ENCODE measurements at places on chromosomes 3 and 15.

DNA sequence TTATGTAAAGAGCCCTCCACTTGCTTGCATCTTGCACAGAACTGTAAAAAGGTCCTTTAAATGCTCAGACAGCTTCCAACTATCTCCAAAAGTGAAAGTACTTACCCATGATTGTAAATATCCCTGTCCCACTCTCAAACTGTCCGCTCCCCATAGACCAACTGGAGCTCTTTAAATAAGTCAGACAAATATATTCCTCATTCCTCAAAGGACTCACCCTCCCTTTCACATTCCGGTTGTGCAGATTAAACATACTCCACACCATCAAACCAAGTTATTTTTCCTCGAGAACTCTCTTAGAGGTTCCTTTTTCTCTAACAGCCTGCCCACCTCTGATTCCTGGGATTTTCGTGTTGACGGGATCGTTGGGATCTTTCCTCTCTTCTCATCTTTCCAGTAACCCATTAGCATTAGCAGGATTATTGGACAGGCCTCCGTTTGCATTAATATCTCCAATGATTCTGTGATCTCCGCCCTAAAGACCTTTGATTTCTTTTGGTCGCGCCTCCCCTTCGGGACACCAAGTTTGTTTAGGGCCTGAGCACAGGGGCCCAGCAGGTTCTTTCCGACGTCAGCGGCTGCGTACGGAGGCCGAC lies 763 bp downstream of the GOLGB1 start:
- no peak for DNase-seq

- no peak for DNase-seq
Observed at GRCh38 chr3:159487304-159487703, 501.3 kb upstream of the IL12A start.

- DNase-seq, result no peak
Observed at GRCh38 chr3:57093971-57094535, 33.6 kb downstream of the SPATA12 start.

GRCh38 chr3:101020351-101021015 lies 27.3 kb upstream of the ABI3BP start:
- DNase-seq, result no peak

DNA sequence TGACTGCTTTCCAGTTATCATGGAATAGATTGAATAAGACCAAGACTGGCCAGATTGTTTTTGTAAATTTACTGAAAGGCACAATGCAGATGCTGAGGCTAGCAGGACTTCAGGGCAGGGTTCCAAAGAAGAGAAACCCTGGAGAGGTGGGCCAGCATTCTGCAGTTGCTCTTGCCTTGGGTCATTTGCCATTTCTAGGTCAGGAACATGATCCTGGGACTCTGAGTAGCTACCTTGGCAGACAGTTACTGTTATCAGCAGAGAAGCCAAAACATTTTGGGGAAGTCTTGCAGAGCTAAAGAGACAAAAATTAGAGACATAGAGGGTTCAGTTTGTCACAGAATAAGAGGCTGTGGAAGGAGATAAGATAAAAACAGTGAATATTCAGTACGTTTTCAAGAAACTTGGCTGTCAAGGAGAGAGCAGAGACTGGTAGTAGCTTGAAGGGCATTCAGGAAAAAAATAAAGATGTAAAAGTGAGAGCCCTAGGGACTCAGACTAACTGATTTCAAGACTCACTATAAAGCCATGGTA lies 46.8 kb upstream of the MYRIP start:
- DNase-seq, result no peak

GRCh38 chr15:35966781-35967180 lies 420.8 kb upstream of the DPH6 start:
- no peak for DNase-seq

DNA sequence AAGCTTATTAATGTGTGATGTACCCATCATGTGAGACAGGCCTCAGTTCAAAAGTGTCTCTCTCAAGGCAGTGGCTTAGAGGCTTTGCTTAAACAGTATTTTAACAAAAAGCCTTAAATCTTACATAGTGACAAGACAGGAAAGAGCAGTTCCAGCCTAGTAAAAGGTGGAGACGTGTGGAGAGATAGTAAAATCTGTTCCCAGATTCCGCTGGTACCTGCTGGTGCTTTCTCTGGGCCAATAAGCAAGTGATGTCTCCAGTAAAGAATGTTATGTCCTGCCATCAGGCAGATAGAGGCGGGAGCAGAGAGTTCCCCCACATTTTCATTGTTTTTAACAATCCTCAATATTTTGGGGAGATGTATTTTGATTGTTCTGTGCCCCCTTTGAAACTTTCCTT lies 135.0 kb downstream of the VPS8 start:
- DNase-seq, result no peak

DNA sequence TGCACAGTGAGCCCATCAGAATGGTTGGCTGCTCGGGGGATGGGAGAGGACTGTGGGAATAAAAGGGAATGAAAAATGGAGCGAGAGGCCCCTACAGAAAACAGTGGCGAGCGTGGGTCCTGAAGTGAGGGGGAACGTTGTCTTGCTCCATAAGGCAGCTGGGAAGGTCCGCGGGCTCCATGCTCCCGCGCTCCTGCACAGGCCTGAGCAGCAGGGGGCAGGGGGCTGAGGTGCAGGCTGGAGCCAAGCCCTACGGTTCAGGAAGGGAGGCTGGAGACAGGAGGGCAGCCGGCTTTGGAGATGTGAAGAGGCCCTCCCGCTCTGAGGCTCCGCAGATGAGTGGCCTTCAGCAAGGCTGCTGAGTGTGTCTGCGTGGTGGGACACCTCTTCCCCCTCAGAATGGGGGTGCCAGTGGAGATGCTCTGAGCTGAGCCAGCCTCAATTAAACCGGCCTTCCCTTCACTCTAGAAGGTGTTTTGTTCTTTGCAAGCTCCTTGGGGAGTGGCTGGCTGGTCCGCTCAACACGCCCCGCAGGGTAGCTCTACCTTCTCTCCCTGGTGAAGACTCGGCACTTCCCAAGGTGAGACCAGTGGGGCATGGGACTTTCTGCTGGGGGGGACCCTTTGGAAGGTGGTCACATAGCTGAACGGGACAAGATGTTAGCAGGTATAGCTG lies 208.0 kb downstream of the XXYLT1 start:
- no peak for DNase-seq

GRCh38 chr15:31476866-31477265 lies 150.2 kb downstream of the KLF13 start:
- no peak for DNase-seq

DNA sequence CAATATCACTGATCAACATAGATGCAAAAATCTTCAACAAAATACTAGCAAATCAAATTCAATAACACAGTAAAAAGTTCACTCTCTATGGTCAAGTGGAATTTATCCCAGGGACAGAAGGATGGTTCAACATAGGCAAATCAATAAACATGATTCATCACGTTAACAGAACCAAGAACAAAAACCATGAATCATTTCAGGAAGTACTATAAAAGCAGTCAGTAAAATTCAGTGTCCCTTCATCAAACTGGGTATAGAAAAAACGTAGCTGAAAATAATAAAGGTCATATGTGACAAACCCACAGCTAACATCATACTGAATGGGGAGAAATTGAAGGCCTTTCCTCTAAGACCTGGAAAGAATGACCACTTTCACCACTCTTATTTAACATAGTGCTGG lies 172.1 kb downstream of the POLR2M start:
- no peak for DNase-seq

- no peak for DNase-seq
Observed at GRCh38 chr15:53331328-53332190, 427.9 kb downstream of the WDR72 start.

DNA sequence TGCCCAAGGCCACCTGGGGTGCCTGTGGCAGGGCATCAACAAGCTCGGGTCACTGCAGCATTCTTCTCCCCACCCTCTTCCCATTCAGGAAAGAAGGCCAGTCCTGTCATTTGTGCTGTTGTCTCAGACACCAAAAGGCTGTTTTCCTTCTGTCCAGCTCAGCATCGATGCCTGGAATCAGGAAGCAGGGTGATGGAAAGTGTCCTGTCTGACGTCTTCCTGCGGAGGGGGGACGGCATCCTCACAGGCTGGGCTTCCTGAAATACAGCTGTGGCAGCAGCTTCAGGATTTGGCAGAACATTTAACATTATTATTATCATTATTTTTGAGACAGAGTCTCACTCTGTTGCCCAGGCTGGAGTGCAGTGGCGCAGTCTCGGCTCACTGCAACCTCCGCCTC lies 33.0 kb upstream of the ANKDD1A start:
- DNase-seq, result no peak

- no peak for DNase-seq
Observed at GRCh38 chr15:65553691-65554090, 23.4 kb downstream of the HACD3 start.

- DNase-seq, result no peak
Observed at GRCh38 chr3:108024146-108024850, 66.5 kb downstream of the CD47 start.

DNA sequence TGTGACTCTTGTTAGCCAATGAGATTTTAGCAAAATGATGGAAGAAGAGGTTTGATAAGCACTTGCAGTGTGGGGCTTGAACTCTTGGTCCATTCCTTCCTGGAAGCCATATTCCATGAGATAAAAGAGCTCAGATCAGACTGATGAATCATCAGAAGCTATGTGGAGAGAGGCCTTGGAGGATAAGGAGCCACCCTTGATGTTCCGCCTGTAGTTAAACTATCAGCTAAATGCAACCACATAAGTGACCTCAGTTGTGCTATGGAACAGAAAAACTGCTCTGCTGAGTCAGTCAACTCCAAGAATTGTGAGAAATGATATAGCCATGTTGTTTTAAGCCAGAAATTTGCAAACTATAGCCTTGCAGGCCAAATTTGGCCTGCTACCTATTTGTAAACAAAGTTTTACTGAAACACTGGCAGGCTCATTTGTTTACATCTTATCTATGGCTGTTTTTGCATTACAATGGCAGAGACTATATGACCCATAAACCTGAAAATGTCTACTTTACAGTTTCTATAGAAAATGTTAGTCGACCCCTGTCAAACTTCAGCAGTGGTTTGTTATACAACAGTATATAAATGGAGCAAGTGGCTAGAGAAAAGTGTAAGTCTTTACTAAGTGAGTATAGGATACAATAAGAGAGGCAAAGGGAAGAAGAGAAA lies 27.6 kb upstream of the GAP43 start:
- no peak for DNase-seq

DNA sequence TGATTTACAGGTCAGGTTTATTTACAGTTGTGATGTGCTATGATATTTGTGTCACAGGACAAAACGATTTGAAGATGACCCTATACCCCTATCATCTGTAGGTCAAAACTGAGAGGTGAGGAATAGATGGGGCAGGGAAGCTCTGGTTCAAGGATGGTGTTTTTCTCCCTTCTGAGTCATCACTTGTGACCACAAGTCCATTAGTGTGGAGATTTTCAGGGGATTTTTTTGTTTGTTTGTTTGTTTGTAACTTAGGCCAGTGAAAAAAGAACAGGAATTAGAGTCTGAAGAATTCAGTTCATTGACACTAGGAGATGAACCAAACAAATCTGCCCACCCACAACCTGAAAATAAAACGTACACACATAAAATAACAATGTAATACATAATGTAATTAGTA lies 62.7 kb upstream of the FAM98B start:
- DNase-seq, result no peak

DNA sequence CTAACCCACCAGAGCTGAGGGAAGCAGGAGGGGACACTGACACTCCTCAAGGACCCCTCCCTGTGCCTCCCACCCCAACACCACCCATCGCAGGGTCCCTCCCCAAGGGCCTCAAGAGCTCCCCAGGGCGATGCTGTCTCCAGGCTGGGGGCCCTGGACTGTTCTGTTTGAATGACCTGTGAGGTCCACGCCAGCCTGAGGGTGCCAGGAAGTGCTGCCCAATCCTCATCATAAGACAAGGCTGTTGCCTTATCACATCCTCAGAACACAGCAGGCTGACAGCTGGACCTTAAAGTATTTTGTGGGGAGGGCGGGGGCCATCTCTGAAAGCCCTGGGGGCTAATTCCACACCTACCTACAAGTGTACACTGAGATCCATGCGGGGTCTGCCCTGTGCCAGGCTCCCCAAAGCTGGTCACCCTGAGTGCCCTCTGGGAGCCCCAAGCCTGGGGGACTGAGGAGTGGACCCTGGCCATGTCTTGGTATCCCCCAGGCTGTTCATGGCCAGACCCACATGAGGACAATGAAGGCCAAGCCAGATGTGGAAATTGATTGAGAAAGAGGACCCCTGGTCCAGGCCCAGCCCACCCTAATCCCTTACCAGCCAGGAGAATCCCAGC lies 23.8 kb upstream of the GOLGA6C start:
- DNase-seq, result no peak

DNA sequence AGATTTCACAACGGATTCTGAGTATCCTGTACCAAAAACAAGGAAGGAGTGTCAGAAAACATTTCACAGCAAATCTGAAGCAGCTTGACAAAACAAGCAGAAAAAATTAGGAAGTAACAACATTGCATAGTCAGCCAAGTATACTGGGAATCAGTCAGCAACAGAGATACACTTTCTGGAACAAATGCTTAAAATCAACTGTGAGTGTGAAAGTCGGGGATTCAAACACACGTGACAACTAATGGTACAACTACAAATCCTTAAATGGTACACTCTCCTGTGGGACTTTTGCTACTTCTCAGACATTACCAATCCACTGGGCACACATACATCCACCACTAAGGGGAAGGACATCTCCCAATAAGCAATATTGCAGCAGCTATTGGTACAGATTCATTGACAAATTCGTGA lies 296.6 kb upstream of the MME start:
- no peak for DNase-seq

DNA sequence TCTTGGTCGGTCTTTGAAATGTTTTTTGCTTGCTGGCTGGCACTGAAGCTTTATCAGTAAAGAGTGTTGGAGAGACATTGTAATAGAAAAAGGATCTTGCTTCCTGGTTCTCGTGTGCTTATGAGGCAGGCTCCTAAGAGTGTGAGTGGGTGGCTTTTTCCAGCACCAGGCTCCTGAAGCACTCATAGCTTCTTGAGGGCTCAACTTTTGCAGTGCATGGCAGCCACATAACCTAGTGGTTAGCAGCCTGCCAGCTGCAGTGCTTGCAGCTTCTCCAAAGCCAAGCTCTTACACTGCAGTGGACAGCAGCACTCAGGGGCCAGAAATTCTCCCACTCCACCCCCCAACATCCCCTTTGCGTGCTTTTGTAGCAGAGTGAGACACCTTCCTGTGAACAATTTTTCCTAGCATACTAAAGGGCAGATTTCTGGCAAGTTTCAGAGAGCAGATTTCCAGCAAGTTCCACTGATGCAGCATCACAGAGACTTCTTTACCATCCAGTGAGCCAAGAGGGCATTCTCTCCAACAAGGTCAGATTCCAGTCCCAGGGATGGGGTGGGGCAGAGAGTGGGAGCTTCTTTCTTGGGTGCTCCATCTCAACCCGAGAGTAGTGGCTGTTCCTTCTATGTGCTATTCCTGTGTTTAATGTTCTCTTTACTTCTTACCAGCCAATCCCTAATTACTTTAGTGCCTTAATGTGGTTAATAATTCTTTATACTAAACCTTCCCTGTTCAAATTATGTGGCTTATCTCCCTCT lies 15.8 kb upstream of the ARHGEF26 start:
- no peak for DNase-seq

Data from NCI-H1694 treated with DMSO at 0.1 percent for 48 hours (cell line).